Endothelial cell of umbilical vein (primary cell): ENCODE measurements at places on chromosomes 6 and 20. TPM values are rescaled to one million over a fixed set of nuclear protein-coding genes. Genes with fewer than 3 reads are reported as not detected.
A peak's percentile ranks its signal among the peaks of the same experiment; 100 is the strongest.

GRCh38 chr20:43963233-43963632, 48.6 kb downstream of the TOX2 start:
- DNase-seq = no peak

DNA sequence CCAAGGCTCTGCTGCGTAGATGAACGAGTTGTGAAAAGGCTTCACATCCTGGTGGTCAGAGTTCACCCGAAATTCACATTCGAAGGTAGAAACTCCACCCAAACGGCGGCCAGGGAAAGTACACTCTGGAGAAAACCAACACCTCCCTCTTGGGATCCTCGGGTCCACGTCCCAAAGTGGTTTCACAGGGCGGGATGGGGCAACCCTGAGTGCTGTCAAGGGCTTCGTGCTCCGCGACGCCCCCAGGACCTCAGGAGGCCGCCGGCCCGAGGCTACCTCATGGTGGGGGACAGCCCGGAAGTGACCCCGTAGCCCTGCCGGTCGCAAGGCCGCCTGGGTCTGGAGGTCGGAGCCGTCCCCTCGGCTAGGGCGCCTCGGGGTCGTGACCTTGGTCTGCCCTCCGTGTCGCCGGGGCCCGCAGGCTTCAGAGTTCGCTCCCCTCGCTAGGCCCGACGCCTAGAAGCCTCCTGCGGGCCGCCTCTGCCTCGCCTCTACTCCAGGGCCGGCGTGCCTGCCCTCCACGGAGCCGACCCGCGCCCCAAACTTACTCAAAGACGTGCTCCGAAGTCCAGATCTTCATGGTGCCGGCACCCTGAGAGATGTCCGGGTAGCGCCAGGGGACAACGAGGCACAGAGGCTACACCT, at the start of gene PRELID3B:
TSS of gene PRELID3B (minus strand) at position 636 of the 645 bp plus-strand sequence. CDS start at position 580, 56 bp downstream.
- DNase-seq = no peak

DNA sequence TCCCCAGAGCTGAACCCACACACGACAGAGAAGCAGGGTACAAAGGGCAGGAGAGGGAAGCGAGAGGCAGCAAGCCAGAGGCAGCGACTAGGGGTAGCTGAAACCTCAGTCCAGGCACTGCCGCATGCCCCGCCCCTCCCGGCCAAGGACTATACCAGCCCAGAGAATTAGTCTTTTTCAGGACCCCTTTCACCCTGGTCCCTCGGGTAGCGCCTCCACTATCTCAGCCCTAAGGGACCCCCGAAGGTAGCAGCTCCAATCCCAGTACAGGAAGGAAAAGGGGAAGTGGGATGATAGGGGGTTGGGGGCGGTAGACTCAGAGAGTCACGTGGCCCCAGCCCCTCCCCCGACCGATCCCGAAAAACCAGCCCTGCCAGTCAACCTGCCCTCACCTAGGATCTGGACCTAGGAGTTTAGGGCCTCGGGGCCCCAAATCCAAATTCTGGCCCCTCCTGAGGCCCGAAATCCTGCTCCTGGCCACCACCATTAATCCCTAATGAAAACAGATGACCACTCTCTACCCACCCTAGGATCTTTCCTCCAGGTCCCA, 1.3 kb downstream of the RGL2 start:
- peak; percentile 23 for DNase-seq

- DNase-seq = no peak
Observed at GRCh38 chr6:35967076-35967774, 46.3 kb upstream of the SRPK1 start.

- no peak for DNase-seq
Observed at GRCh38 chr6:90144396-90144795, 152.2 kb downstream of the BACH2 start.

- no peak for DNase-seq
Observed at GRCh38 chr6:150038202-150039062, 13.1 kb upstream of the RAET1L start.

DNA sequence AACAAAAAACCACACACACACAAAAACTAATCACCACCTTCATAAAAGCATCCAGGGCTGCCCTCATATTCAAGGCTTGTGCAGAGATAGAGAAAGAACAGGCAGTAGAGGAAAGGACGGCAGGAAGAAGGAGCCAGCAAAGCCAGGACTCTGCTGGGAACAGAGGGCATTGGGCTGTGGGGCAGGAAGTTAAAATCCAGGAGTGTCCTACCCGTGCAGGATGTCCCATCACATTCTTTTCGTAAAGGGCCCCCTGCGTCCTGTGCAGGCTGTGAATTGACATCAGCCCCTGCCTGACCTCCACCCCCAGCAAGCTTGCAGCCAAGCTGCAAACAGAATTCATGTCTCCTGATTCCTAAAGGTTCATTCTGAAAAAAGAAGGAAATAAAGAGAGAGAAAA, 96.4 kb upstream of the AKAP12 start:
- DNase-seq = no peak

DNA sequence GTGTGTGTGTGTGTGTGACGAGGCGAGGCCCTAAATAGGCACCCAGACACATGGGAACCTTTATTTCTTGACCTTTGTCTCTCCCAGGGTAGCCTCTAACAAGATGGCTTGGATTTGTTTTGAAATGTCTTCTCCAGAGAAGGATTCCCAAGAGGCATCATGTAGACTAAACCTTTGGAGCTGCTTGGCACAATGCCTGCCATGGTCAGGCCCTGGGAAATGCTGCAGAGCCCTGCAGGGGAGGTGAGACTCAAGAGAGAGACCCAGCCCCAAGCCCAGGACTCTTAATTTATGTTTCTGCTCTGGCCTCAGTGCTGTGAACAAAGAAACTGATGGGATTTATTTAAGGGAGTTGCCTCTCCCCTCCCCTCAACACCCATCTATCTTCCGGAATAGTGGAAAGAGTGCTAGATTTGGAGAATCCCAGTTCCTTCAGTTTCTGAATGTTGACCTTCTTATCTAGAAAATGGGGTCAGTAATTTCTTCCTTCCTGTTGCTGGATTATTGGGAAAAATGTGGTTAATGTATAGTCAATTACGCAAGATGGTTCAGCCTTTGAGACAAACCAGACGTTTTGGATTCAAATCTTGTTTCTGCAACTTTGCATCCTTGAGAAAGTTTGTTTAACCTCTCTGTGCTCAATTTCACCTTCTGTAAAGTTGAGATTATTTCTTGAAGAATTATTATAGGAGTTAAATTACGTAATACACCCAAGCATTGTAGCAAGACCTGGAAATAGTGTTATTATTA, 434.8 kb downstream of the MAFB start:
- no peak for DNase-seq

GRCh38 chr20:6711951-6712649, 55.4 kb upstream of the BMP2 start:
- peak; percentile 42 for DNase-seq

GRCh38 chr20:18172379-18172778, 34.7 kb downstream of the KAT14 start:
- DNase-seq = no peak

- DNase-seq = no peak
Observed at GRCh38 chr6:46323312-46323965, 152.7 kb upstream of the ENPP5 start.

DNA sequence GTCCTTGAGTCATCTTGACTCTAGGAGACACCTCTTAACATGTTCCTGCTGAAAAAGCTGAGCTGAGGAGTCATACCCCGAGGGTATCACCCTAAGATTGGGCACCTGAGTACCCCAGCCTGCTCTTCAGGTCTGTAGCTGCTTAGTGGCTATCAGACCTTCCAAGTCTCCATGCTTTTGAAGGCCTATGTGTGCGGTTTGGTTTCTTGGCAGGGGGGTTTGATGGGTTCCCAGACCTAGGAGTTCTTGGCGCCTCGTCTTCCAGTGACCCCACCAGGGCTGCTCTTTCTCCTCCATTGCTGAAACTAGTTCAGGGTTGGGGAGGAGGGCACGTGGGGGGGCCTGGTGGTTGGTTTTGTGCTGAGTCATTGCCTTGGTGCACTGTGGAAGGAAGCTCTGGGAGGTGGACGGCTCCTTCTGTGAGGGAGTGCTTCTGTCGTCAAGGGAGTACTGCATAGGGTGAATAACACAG, 20.1 kb downstream of the IGF2R start:
- DNase-seq = no peak

BTBD3 gene
- total RNA-seq = 29.3 and 30.1 TPM in 2 replicates

DEF6 gene
- 0.77 and 1.0 TPM in 2 replicates for total RNA-seq

SLC13A3 gene
- 0.09 and 0.40 TPM in 2 replicates for total RNA-seq

TUBB2B gene
- total RNA-seq = 3.6 and 8.3 TPM in 2 replicates
